A673 (cell line): ENCODE measurements at places on chromosomes 12 and 14.
A peak's percentile ranks its signal among the peaks of the same experiment; 100 is the strongest.

DNA sequence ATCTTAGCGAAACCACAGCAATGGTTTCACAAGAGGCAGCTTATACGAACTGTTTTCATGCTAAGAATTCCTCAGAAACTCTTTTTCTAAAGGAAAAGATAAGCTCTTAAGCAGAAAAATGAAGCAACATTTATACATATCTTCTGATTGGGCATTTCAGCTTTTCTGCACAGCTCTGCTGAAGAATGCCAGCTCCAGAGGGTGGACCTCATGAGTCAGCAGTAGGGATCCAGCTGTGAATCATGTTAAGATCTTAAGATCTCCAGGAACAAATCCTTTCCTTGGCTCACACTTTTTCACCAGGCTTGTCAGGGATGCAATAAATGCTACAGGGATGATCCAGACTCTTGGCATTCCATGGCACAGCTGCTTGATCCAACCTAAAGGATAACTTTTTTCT lies 477.1 kb upstream of the CCDC196 start:
- DNase-seq, result peak; percentile 84

DNA sequence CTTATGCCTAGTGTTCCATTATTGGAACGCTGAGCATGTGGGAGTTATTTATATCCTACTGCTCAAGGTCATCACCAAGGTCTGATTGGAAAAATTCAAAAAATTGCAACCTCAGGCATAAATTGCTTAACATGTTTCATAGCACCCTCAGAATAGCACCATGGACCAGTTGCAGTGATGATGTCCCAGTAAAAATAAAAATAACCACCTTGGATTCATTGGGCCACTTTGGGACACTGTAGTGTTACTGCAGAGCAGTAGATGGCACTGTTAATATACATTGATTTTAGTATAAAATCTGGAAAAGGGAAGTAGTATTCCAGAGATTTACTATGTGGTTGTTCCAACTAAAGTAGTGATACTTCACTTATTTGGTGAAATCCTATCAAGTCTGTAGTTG lies 31.0 kb upstream of the PTCSC3 start:
- peak; percentile 6 for DNase-seq

DNA sequence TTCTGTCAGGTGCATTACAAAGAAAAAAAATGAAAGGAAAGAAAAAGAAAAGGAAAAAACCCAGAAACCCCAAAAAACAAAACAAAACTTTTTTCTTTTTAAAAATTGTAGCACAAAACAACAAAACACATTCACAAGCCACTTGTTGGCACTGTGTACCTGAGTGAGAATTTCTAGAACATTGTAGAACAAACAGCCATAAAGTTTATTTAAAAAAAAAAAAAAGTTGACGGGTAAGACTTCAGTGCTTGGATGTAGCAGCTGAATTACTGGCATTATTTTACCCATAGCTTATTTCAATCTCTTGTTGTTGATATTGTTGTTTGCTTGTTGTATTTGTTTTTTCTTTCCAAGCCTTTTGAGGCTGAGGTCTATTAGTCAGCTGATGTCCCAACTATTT lies 415.8 kb downstream of the SOX5 start:
- DNase-seq, result no peak

- peak; percentile 60 for DNase-seq
These were observed 486.2 kb downstream of the NAV3 start for GRCh38 chr12:78316631-78317468.

- DNase-seq, result no peak
These were observed 397.3 kb downstream of the ZFP36L1 start for GRCh38 chr14:68395604-68396003.

GRCh38 chr12:115194448-115194847 lies 510.5 kb upstream of the TBX3 start:
- DNase-seq, result no peak

DNA sequence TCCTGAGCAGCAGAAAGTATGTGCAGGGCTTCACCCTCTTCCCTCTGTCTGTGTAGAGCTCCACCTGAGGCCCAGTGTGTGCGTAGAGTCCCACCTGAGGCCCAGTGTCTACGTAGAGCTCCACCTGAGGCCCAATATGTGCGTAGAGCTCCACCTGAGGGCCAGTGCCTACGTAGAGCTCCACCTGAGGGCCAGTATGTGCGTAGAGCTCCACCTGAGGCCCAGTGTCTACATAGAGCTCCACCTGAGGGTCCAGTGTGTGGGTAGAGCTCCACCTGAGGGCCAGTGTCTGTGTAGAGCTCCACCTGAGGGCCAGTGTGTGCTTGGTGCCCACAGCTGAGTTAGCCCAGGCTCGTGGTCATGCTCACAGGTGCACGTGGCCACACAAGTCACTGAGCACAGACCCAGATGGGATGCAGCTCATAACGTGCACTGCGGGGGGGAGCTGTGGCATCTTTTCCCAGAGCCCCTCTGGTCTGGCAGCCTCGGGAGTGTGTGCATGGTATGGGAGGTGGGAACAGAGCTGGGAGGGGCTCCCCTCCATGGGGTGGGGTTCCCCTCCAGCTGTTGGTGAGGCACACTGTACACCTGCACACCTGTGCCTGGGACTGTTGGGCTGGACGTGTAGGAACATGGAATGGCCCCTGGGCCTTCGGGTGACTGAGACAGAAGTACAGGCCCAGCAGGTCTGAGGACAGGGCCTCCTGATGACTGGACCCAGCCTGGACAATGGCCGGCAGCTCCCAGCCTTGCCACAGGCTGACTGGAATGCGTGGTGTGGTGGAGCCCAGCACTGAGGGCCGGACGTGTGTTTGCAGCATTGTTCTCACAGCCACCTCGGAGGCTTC lies 20.1 kb downstream of the PACS2 start:
- DNase-seq, result no peak

DNA sequence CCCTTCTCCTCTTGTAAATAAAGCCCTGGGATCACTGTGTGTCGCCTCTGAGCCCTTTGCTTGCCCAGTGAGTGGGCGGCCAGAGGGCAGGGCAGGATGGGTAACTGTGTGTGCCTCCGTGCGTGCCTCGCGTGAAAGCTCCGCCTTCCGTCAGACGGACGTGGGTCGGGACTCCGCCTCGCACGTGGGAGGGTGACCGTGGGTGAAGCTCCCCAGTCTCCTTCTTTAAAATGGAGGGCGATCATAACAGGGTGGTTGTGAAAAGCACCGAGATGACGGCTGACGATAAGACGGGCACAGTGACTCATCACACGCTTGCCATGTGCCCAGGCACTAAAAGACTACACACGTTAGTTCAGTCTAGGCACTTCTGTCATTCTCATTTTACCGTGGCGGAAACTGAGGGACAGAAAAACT lies 9.2 kb downstream of the PHB2 start:
- DNase-seq, result peak; percentile 67

DNA sequence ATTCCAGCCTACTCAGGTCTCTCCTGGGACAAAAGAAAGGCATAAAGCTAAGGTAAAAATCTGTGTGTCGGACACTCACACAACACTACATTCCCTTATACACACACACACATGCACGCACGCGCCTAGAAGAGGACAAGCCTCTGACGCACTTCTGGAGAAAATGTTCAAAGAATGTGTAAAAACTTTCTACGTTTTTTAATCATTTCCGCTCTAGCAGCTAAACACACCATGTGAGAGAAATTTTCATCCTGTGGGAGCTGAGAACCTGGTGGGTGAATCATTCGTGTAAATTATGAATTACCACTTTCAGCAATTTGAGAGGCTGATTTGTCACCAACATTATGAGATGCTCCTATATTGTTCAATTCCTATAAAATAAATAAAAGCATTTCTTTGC lies 494.5 kb downstream of the TMEM132D start:
- DNase-seq, result no peak

DNA sequence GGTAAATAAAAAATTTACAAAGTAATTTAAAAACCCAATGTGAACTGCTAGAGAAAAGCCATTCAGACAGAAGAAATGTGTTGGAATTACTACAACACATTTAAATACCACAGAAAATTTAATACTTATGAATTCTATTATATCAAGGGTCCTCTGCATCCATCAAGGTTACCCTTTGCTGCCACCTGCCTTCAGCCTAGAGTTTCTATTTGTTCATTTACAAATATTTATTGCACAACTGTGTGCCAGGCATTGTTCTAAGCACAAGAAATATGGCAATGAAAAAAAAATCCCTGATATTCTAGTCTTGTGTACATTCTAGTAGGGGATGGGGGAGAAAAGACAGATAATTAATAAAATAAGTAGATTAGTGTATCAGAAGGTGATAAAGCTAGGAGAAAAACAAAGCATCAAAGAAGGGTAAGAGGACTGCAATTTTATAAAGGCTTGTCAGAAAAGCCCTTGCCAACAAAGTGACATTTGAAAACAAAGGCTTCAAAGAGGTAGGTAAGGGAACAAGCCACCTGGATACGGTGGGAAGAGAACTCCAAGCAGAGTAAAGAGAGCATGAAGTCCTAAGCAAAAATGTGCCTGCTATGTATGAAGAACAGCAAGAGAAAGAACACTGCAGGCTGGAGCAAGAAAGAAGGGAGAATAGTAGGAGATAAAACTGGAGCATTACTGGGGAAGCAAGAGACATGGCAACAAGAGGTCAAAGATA lies 59.1 kb upstream of the SLC6A13 start:
- DNase-seq, result no peak

DNA sequence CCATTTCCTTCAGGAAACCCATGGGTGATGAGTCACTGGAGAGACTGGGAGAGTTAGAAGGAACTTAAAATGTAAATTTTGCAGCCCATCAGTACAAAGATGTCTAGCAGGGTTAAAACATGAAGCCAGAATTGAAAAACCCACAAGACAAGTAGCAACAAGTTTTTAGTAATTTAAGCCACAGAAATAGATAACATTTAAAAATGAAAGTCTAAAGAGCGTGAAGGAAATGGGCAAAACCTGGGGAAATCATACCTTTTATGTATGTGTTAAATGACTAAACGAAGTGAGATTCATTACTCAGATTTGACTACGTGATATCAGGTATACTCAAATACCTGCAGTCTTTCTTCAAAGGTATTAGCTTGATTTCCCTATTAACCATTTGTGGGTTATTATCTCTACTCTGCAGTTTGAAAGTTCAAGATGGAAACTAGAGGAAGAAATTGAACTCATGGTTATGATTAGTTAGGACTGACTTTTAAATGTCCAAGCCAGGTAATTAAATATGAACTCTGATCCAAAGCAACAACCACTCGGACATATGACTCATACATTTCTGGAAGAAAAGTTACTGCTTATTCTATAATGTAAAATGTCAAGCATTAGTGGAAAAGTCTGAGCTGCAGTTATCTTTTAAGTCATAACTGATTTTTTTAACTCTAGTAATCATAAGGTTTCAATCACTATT lies 84.1 kb downstream of the ITPR2 start:
- peak; percentile 94 for DNase-seq

GRCh38 chr14:76267322-76268046 lies 108.5 kb upstream of the ESRRB start:
- peak; percentile 64 for DNase-seq

DNA sequence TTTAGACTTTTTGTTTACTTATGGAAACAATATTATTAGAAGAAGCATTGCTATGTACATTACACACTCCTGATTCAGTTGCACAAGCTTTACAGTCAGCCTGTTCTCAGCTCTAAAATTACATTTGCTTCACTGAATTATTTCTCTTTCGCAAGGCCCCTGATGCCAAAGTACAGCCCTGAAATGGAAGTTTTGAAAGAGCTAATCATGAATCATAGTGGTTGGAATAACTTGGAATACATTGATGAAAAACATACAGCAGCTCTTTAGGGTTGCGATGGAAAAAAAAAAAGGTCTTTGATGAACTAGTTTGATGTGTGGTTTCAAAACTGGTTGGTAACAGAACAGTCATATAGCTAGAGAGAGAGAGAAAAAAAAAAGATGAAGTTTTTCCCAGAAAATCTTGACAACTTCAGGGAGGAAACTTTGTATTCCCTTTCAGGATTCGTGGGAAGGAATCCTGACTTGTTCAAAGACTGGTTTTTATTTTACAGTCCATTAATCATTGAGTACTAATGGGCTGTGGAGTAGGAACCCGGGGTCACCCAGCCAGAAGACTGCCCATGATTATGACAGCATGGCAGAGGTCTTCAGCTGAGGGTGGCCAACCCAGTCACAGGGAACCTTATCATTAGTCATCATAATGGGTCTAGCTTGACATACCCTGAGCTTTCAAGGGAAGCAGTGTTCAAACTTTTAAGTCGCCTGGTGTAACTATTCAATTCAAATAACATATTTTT lies 460.1 kb downstream of the NAV3 start:
- no peak for DNase-seq

DNA sequence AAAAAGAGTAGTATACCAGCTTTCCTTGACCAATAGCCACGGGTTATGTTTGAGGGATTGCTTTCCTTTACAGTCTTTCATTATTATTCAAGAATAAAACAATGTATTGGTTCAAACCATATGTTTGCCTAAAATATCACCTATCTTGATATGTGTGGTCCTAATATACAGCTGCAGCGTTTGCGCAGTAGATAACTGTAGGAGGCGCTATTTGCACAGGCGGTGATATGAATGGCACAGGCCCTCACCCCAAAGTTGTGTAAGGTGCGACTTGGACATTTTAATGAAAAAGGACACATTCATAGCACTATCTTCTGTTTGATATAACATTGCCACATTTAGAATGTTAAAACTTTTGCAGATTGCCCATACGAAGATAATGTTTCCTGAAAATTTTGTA lies 298.4 kb downstream of the TRHDE start:
- DNase-seq, result peak; percentile 45

DNA sequence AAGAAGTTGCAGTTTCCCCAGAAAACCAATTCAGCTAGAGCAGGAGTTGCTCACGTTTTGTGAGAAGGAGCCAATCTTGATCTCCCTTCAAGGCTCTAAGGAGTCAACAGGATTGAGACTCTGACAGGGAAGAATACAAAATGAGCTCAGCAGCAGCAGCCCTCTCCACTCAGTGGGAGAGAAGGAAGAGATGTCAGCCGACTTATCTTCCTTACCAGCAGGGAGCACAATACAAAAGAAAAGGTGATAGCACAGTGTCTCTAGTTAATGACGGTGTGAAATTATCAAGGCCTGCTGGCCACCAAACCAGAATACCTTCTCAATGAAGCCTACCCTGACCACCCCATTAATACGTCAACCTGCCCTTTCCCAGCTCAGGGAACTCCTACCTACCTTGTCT lies 223.6 kb upstream of the TMPO start:
- DNase-seq, result no peak
